Cardiac muscle cell (in vitro differentiated cells and primary cell): ENCODE measurements at places on chromosomes 1 and 21. TPM values are rescaled to one million over a fixed set of nuclear protein-coding genes. Genes with fewer than 3 reads are reported as not detected.

The RAB42 gene
- total RNA-seq, result 11.7 and 12.5 TPM in 2 replicates

The AKT3 gene
- 14.1 and 23.4 TPM in 2 replicates for total RNA-seq

The HRNR gene
- total RNA-seq, result not detected in 2 replicates

The CRTC2 gene
- 11.9 and 17.9 TPM in 2 replicates for total RNA-seq

The HMCN1 gene
- total RNA-seq, result 19.2 and 28.5 TPM in 2 replicates

The GPR37L1 gene
- total RNA-seq, result not detected in 2 replicates

The CHIA gene
- total RNA-seq, result not detected in 2 replicates

The NTNG1 gene
- total RNA-seq, result 0.12 and 0.28 TPM in 2 replicates

The INAVA gene
- 4.9 and 37.8 TPM in 2 replicates for total RNA-seq

The ZNF648 gene
- 0.12 and 0.39 TPM in 2 replicates for total RNA-seq

The TDRD10 gene
- total RNA-seq, result 0.51 and 0.53 TPM in 2 replicates

The AKNAD1 gene
- total RNA-seq, result not detected in 2 replicates

The PAPPA2 gene
- 2.0 and 2.9 TPM in 2 replicates for total RNA-seq

The DMBX1 gene
- total RNA-seq, result not detected in 2 replicates

The MYBPH gene
- 0.53 and 1.4 TPM in 2 replicates for total RNA-seq

The GPATCH2 gene
- total RNA-seq, result 15.3 and 16.7 TPM in 2 replicates

The CD244 gene
- total RNA-seq, result not detected in 2 replicates

The TDRD5 gene
- total RNA-seq, result 0.21 TPM in 1 of 2 replicates, not detected in the other

The F13B gene
- total RNA-seq, result not detected in 2 replicates

The MOB3C gene
- 6.2 and 7.5 TPM in 2 replicates for total RNA-seq

The C1orf50 gene
- total RNA-seq, result 4.5 and 7.3 TPM in 2 replicates

The YBEY gene
- 17.9 and 24.9 TPM in 2 replicates for total RNA-seq

The RHEX gene
- 10.9 and 16.2 TPM in 2 replicates for total RNA-seq

The VCAM1 gene
- 483 and 718 TPM in 2 replicates for total RNA-seq

The ATAD3A gene
- total RNA-seq, result 61.7 and 79.7 TPM in 2 replicates

The ATPAF1 gene
- 83.6 and 100 TPM in 2 replicates for total RNA-seq

The GUCA2B gene
- total RNA-seq, result not detected in 2 replicates

The HAO2 gene
- not detected in 2 replicates for total RNA-seq

The PCP4L1 gene
- total RNA-seq, result 0.14 and 0.21 TPM in 2 replicates

The INSRR gene
- total RNA-seq, result 0.18 and 0.21 TPM in 2 replicates

The S100A3 gene
- 1.8 TPM in 1 of 2 replicates, not detected in the other for total RNA-seq

The PDE9A gene
- 9.3 and 14.2 TPM in 2 replicates for total RNA-seq

The CLK2 gene
- 57.3 and 65.3 TPM in 2 replicates for total RNA-seq

The PCSK9 gene
- 1.3 TPM in 2 replicates for total RNA-seq

The LORICRIN gene
- total RNA-seq, result not detected in 2 replicates

The SYT6 gene
- total RNA-seq, result 0.09 TPM in 1 of 2 replicates, not detected in the other

The SLAMF9 gene
- not detected in 2 replicates for total RNA-seq

The PBX1 gene
- total RNA-seq, result 147 and 182 TPM in 2 replicates

The RHD gene
- total RNA-seq, result 0.74 TPM in 1 of 2 replicates, not detected in the other

The MAP1LC3C gene
- 0.11 and 0.18 TPM in 2 replicates for total RNA-seq

The APCS gene
- total RNA-seq, result not detected in 2 replicates

The C4BPA gene
- total RNA-seq, result not detected in 2 replicates

The IL22RA1 gene
- total RNA-seq, result 0.11 TPM in 1 of 2 replicates, not detected in the other

The GSTM5 gene
- total RNA-seq, result 0.21 TPM in 1 of 2 replicates, not detected in the other

The AMY1B gene
- total RNA-seq, result not detected in 2 replicates

The LEFTY2 gene
- total RNA-seq, result 4.0 and 14.0 TPM in 2 replicates

The ARHGAP30 gene
- total RNA-seq, result not detected in 2 replicates

The ADAM15 gene
- 19.5 and 23.0 TPM in 2 replicates for total RNA-seq

The FCRL6 gene
- total RNA-seq, result not detected in 2 replicates

The TRIM58 gene
- 2.4 and 2.7 TPM in 2 replicates for total RNA-seq

The IL10 gene
- not detected in 2 replicates for total RNA-seq

The PRKAA2 gene
- total RNA-seq, result 7.1 and 15.0 TPM in 2 replicates

The TNFAIP8L2 gene
- total RNA-seq, result 0.45 TPM in 1 of 2 replicates, not detected in the other

The OPN3 gene
- total RNA-seq, result 17.5 and 23.5 TPM in 2 replicates

The ADCY10 gene
- 0.28 and 0.69 TPM in 2 replicates for total RNA-seq

The CELSR2 gene
- 10.3 and 12.9 TPM in 2 replicates for total RNA-seq

The ICOSLG gene
- total RNA-seq, result 0.12 and 0.14 TPM in 2 replicates

The CLDN17 gene
- not detected in 2 replicates for total RNA-seq

The PPM1J gene
- total RNA-seq, result 13.2 and 21.9 TPM in 2 replicates

The FCAMR gene
- not detected in 2 replicates for total RNA-seq
